GM13976 (cell line): ENCODE measurements at places on chromosomes 2 and 18.

- no peak for DNase-seq
These were observed 927.9 kb upstream of the ACVR2A start for GRCh38 chr2:146916914-146917313.

DNA sequence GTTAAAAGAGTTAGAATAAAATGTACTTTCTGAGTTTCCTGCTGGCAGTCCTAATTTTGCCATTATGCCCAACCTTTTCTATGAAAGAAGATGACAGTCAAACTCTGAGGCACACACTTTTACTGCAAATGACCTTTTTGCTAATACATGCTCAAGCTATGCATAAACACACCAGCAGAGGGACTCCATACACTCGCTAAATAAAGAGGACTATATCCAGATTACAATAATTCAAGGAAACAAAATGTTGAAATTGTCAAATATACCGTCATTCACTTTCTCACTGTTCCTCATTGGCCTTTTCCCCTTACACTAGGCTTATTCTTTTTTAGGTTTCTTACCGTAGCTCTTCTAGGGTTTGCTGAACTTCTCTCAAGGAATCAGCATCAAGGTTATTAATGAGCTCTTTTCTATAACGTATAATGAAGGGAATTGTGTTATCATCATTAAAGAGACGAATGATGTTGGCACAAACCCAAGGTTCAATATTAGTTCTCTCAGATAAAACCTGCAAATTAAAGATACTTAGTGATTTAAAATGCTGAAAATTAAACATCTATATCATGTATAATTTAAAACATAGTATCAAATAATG, 25.7 kb downstream of the SRBD1 start:
- DNase-seq: peak; percentile 29

GRCh38 chr2:176490061-176490861, 221.0 kb downstream of the MTX2 start:
- peak; percentile 8 for DNase-seq

DNA sequence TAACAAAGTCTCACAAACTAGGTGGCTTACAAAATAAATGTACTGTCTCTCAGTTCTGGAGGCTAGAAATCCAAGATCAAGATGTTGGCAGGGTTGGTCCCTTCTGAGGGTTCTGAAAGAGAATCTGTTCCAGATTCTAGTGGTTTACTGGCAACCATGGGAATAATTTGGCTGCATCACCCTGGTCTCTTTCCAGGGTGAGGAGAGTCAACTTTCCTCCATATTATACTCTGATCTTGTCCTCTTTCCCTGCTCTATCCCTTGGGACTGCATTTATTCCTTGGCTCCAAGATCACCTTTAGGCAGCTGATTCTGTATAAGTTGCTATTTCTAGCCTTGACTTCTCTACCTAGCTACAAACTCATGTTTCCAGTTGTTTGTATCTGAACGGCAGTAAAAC, 35.2 kb downstream of the SLC40A1 start:
- DNase-seq: no peak

GRCh38 chr18:59961070-59961469, 61.3 kb downstream of the PMAIP1 start:
- DNase-seq: peak; percentile 58

GRCh38 chr2:127451981-127452380, 33.8 kb downstream of the PROC start:
- no peak for DNase-seq

DNA sequence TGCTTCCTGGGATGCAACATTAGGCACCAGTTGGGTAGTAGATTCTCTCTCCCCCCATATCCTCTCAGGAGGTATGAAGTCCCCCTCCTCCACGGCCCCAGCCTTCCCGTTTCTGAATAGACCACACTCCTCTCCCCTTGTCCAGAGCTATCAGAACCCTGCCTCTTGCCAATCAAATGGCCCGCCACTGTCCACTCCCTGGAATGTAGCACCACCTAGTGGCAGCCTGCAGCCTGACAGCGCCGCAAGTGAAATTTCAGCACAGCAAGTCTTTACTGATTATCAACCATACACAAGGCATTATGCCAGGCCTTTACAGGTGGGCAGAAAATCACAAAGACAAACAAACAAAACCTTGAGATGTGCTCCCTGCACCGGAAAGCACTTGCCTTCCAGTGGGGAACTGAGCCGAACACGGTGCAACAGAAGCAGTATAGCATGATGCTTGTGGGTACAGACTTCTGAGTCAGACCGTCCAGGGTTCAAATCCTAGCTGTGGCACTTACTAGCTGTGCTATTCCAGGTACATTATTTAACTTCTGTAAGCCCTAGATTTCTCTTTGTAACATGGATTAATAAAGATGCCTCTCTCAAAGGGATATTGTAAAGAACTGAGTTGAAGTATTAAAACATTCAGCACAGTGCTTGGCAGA, 174.0 kb downstream of the SMAD2 start:
- peak; percentile 70 for DNase-seq

DNA sequence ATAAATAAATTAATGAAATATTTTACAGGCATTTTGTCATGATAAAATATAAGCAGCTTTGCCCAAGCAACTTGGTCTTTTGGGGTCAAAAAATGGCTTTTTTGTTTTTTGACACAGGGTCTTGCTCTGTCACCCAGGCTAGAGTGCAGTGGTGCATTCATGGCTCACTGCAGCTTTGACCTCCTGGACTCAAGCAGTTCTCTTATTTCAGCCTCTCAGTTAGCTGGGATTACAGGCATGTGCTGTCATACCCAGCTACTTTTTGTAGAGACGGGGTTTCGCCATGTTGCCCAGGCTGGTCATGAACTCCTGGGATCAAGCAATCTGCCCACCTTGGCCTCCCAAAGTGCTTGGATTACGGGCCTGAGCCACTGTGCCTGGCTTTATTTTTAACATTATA, 51.0 kb downstream of the ABI2 start:
- no peak for DNase-seq

- no peak for DNase-seq
These were observed 13.3 kb upstream of the SP3 start for GRCh38 chr2:173978447-173978846.

GRCh38 chr2:199469514-199470360, 12.0 kb upstream of the SATB2 start:
- peak; percentile 22 for DNase-seq

DNA sequence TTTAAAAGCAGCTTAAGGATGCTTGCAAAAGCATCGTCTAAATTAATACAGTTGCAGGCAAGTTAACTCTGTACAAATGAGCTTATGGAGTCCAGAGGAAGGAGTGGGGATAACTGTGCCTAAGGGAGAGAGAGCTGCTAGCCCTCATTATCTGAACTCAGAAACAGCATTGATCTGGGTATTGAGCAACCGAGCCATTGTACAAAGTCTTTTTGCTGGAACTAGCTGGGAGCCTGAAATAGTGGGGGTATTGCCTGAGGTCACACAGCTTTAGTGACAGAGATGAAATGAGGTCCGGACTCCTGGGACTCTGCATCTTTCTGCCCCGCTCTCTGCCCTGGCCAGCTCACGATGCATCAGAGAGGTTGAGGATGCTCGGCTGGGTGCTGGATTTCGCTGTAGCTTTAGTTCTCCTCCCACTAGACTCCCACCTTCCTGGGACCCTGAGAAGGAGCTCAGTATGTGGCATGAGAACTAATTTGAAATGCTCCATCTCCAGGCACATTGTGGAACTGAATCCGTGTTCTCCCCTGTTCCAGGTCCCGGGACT, 67.5 kb upstream of the ATG16L1 start:
- no peak for DNase-seq

DNA sequence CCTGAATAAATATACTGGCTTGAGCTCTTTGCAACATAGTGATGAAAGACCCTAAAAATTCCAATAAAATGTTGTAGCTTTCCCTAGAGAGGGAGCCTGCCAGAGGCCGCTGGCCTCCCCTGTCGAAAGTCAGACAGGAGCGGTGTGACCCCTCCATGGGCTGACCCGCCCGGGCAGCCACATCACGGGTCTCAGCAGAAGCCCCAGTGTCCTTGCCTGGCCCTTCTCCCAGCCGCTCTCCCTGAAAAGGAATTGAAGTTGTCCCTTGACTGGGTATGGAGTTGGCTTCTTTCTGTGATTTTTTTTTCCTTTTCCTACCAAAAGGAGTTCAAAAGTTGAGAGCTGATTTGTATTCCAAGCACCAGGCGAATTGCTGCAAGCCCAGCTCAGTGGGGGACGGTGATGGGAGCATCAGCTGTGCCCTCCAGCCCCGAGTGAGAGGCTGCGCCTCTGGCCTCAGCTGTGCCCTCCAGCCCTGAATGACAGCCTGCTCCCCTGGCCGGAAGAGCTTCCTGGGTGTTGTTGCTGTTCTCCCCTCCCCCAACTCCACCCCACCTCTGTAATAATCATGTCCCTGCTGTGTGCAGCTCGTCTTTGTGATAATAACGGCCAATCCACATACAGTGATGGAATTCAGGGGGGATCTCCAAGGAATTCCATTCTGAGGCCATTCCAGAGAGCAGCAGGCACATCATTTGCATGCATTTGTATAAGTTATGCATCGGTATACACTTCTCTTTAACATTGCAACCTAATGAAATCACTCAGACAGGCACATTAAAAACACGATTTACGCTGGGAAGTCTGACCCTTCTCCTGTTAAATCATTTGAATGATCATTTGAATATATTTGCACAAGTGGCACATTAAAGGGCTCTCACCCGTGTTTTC, 501.0 kb downstream of the EIPR1 start:
- DNase-seq: no peak

- DNase-seq: no peak
These were observed 141.2 kb upstream of the CTAGE1 start for GRCh38 chr18:22558945-22559385.

GRCh38 chr2:130393318-130393910, 37.6 kb downstream of the PTPN18 start:
- DNase-seq: no peak

- DNase-seq: peak; percentile 43
These were observed 48.0 kb upstream of the LPIN2 start for GRCh38 chr18:3060667-3061580.

DNA sequence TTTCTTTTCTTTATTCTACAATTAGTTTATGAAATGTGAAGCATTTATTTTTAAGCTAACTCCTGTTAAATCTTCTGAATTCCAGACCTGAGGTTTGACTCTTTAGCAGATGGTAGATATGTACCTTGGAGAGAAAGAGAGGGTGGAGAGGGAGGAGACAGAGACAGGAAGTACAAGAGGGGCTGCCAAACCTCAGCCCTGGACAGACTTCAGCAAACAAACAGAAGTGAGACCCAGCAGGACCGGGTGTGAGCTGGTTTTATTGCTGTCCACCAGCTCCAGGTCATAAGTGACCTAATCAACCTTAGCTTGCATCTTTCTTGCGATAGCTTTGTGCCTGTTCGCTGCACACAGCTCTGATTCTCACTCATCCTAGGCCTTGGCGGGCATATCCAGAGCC, 168.6 kb downstream of the CNTNAP5 start:
- no peak for DNase-seq

GRCh38 chr2:70043252-70043875, 43.9 kb upstream of the PCBP1 start:
- no peak for DNase-seq

- DNase-seq: no peak
These were observed 11.0 kb upstream of the PTPN2 start for GRCh38 chr18:12895014-12895413.

DNA sequence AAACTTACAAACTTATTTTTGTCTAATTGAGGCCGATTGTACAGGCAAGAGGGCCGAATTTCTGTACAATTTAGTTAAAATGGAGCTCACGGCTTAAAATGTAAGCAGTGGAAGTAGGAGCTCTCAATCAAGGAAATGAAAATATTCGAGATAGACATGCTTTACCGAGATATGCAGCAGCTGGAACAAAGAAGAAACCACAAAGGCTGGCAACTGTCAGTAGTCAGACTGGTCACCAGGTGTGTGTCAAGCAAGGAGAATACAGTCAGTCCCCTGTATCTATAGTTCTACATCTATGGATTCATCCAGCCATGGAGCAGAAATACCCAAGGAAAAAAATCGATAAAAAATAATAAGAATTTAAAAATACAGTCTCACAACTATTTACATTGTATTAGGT, 122.6 kb downstream of the WDSUB1 start:
- no peak for DNase-seq

- no peak for DNase-seq
These were observed 196.1 kb upstream of the CTAGE1 start for GRCh38 chr18:22613788-22614187.

DNA sequence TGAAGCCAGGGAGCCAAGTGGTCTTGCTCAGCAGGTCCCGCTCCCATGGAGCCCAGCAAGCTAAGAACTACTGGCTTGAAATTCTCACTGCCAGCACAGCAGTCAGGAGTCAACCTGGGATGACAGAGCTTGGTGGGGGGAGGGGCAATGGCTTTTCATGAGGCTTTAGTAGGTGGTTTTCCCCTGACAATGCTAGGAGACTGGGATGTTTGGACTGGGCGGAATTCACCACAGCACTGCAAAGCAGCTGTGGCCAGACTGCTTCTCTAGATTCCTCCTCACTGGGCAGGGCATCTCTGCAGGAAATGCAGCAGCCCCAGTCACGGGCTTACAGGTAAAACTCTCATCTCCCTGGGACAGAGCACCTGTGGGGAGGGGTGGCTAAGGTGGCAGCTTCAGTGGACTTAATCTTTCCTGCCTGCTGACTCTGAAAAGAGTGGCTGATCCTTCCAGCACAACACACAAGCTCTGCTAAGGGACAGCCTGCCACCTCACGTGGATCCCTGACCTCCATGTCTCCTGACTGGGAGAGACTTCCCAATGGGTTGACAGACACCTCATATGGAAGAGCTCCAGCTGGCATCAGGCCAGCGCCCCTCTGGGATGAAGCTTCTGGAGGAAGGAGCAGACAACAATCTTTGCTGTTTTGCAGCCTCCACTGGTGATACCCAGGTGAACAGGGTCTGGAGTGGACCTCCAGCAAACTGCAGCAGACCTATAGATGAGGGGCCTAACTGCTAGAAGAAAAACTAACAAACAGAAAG, 349.7 kb upstream of the ST6GAL2 start:
- no peak for DNase-seq

GRCh38 chr18:75264926-75265597, 54.5 kb downstream of the TSHZ1 start:
- DNase-seq: no peak

DNA sequence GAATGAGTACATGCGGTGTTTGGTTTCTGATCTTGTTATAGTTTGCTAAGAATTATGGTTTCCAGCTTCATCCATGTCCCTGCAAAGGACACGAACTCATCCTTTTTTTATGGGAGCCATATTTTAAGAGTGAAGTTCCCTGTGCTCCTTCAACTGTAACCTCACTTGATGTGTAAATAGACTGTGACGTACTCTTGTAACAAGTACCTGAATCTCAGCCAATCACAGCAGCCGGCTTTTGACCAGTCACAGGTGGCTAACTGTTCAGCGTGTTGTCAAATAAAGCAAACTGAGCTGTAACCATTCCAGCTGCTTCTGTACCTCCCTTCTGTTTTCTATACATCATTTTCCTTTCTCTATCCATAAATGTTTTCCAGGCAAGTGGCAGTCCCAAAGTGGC, 774.3 kb upstream of the HS6ST1 start:
- no peak for DNase-seq

- no peak for DNase-seq
These were observed 49.8 kb upstream of the IL1RL1 start for GRCh38 chr2:102261467-102262135.

GRCh38 chr2:72745679-72746368, 80.0 kb downstream of the EXOC6B start:
- peak; percentile 21 for DNase-seq
